ENCODE measurements at places on chromosomes 7 and 10.
A peak's percentile ranks its signal among the peaks of the same experiment; 100 is the strongest.

GRCh38 chr10:80465451-80465835, 11.3 kb downstream of the TSPAN14 start:
- no peak for DNase-seq

DNA sequence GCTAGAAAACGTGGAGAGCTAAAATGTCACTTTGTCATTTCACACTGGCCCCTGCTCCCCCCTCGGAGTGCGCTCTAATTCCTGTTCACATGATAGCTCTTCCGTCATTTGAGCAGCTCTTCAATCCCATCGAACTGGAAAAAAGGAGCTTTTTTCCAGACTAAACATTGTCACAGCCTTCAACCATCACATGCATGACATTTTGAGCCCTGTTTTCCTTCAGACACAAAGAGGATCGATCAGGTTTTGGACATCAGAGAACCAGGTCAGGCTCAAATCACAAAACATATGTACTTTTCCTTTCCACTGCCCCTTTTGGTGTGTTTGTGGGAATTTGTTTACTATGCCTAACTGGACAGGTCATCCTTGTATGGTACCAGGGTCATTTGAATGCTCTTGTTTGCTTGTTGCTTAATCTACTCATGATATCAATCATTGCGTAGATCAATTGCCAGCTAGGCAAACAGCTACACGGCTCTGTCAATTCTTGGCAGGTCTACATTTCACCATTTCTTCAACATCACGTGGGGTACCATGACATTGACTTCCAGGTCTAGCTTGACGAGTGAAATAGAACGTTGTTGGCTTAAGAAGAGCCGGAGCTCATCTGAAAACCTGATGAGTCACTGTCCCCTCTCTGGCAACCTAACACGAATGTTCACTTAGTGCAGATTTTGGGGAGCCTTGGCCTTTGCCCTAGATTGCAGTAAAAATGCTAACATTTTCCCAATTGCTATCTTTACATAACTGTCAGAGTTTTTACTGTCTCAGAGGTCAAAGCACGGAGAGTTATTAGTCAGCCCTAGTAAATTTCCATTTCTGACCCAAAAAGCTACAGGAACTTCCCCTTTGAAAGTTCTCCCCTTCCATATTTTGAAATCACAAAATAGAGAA, 87.3 kb downstream of the LYZL2 start:
- DNase-seq: no peak

DNA sequence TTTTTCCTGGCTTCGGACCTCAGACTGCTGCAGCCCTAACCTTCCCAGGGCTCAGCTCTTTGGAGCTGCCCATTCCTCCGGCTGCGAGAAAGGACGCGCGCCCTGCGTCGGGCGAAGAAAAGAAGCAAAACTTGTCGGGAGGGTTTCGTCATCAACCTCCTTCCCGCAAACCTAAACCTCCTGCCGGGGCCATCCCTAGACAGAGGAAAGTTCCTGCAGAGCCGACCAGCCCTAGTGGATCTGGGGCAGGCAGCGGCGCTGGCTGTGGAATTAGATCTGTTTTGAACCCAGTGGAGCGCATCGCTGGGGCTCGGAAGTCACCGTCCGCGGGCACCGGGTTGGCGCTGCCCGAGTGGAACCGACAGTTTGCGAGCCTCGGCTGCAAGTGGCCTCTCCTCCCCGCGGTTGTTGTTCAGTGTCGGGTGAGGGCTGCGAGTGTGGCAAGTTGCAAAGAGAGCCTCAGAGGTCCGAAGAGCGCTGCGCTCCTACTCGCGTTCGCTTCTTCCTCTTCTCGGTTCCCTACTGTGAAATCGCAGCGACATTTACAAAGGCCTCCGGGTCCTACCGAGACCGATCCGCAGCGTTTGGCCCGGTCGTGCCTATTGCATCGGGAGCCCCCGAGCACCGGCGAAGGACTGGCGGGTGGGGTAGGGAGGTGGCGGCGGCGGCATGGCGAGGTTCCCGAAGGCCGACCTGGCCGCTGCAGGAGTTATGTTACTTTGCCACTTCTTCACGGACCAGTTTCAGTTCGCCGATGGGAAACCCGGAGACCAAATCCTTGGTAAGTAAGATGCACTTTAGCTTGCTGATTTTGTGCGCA, at the start of gene PLXDC2:
Gene PLXDC2 (plus strand): TSS at position 22 of the 820 bp plus-strand sequence.
- peak; percentile 59 for DNase-seq

DNA sequence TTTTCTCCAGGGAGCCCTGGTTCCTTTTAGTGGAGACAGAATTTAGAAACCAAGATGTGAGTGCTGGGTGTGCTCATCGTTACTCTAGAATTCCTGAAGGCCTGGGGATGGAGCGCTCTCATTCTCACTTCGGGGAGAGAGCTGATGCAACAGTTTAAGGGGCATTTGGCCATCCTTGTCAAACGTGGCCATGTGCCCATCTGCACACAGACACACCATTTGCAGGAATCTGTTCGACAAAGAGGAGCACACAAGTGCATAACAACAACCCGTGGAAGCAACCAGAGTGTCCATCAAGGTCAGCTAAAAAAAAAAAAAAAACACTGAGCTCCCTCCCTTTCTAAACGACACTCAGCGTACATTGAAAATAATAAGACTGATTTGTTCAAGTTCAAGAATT, 23.0 kb upstream of the RET start:
- DNase-seq: no peak

DNA sequence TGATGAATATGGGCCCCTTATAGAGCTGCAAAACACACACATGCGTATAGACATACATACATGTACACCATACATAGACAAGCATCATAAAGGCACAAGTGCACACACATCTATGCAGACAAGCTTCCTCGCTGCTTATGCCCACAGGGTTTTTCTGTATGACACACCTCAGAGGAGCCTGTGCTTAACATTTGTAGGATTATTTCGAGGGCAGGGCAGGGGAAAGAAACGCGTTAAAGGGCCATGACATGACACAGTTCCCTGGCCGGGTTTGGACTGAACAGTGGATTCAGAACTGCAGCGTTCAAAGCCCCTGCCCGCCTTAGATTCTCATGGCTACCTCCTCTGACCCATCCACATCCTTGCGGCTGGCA, 44.8 kb downstream of the CHST3 start:
- DNase-seq: no peak

DNA sequence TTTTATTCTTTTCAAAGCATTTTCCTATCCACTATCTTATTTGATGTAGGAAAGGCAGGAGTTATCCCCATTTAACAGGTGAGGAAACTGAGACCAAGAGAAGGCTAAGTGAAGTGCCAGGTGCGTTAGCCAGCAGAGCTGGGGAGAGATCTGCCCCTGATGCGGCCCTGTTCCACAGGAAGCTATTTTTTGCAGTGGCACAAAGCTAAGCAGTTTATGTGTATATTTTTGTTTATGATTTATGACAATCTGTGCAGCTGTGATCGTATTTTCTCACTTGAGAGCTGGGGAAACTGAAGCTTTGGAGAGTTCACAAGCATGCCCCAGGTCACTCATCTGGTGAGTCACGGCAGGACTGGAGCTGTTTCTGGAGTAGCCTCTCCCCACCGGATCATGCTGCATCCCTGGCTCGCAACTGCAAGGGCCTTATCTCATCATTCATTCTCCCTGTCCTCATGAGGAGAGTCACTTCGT, 38.8 kb downstream of the SLC29A3 start:
- peak; percentile 14 for DNase-seq

DNA sequence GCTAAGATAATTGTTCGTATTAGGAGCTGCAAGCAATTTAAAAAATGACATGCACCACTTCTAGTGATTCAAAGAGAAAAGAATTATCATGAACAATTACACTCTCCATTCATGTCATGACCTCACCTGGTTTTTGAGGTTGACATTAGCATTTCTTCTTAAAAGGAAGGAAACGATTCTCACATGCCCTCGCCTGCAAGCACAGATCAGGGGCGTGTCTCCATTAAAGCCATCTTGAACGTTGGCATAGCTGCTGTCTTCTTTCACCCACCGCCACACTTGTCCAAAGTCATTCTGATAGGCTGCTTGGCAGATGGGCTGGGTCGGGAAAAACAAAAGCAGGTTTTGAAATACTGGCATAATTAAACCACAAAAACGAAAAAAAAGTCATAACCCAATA, 19.9 kb downstream of the ANKRD22 start:
- DNase-seq: no peak

DNA sequence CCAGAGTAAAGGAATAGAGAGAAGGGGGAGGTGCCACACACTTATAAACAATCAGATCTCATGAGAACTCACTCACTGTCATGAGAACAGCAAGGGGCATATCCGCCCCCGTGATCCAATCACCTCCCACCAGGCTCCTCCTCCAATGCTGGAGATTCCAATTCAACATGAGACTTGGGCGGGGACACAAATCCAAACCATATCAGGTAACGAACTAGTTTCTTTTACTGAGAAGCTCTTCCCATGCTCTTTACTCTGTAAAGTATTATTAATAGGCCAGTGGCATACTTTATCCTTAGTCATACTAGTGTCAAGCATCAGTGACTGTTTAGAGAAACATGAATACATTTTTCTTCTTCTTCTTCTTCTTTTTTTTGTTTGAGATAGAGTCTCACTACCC, 39.4 kb upstream of the ZNF488 start:
- DNase-seq: no peak

- DNase-seq: no peak
These were observed 204.5 kb upstream of the PLXDC2 start for GRCh38 chr10:19611775-19612174.

DNA sequence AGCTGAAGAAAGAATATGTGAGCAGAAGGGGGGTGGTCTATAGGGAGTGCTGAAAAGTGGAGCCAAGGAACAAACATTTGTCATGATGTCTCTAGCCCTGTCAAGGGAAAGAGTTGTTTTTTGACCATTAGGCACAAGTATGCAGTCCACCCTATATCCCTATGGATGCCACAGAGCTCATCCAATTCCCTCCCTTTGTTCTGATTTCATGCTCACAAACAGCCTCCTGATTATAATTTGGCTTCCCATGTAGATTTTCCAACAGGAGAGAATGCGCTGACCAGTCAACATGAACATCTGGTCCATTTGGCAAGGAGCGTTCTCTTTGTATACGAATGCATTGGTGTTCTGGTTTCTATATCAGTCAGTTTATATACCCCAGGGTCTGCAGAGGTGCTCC, 12.1 kb upstream of the CEP41 start:
- DNase-seq: no peak

GRCh38 chr7:95794917-95795515, 22.7 kb downstream of the DYNC1I1 start:
- DNase-seq: peak; percentile 44
